Left renal cortex interstitium (tissue), 4 donors: ENCODE measurements at places on chromosomes 7 and 10. TPM values are rescaled to one million over a fixed set of nuclear protein-coding genes. Genes with fewer than 3 reads are reported as not detected.

GRCh38 chr10:58389024-58389423 lies 3.8 kb downstream of the TFAM start:
- no peak for DNase-seq

CRHR2 gene
- 0.32 TPM for polyA plus RNA-seq

CYP3A5 gene
- 2.8 TPM for polyA plus RNA-seq

DNA sequence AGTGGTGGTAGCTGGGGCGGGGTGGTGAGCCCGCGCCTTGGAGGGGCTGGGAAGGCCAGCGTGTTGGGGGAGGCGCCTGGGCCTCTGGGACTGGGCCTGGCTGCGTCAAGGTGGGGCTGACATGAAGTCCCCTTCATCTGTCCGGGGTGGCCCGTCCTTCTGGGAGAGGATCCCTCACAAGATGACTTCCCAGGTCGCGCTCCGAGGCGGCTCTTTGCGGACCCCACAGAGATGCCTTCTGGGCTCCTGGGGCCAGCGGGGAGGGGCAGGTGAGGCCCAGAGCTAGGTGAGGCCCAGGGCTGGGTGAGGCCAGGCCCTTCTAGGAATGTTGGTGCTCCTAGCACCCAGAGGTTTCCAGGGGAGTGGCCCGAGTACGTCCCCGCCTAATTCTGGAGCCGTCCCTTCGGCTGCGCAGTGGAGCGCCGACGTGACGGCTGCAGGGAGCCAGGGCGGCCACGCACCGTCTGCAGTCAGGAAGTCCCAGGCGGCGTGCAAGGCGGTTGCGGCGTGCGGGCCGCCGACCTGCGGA lies 58.2 kb upstream of the NUPR2 start:
- DNase-seq: no peak

FAM13C gene
- 9.3 TPM for polyA plus RNA-seq

GRCh38 chr10:58992830-58993460 lies 183.5 kb upstream of the PHYHIPL start:
- no peak for DNase-seq

TCAF1 gene
- polyA plus RNA-seq: 85.9 TPM

C10orf95 gene
- polyA plus RNA-seq: 0.44 TPM

DNA sequence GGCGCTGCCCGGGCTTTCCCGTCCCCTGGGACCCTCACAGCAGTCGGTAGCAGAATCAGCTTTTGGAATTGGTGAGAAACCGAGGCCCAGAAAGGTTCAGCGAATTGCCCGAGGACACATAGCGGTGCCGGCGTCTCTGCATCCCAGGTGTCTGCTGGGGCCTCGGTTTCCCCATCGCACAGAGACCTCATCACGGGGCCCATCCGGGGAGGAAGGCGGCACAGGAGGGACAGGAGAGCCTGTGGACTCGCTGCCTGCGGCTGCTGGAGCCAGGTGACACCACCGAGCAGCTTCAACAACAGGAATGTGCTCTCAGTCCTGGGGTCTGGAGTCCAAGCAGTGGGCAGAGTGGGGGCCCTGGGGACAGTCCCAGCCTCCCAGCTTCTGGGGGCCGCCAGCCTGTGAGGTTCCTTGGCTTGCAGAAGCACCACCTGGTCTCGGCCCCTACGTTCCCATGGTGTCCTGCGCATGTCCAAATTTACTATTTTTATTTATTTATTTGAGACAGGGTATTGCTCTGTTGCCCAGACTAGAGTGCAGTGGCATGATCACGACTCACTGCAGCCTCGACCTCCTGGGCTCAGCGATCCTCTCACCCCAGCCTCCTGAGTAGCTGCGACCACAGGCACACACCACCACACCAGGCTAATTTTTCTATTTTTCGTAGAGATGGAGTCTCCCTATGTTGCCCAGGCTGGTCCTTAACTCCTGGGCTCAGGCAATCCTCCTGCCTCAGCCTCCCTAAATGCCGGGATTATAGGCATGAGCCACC lies 539 bp upstream of the COX19 start:
- DNase-seq: no peak

DNA sequence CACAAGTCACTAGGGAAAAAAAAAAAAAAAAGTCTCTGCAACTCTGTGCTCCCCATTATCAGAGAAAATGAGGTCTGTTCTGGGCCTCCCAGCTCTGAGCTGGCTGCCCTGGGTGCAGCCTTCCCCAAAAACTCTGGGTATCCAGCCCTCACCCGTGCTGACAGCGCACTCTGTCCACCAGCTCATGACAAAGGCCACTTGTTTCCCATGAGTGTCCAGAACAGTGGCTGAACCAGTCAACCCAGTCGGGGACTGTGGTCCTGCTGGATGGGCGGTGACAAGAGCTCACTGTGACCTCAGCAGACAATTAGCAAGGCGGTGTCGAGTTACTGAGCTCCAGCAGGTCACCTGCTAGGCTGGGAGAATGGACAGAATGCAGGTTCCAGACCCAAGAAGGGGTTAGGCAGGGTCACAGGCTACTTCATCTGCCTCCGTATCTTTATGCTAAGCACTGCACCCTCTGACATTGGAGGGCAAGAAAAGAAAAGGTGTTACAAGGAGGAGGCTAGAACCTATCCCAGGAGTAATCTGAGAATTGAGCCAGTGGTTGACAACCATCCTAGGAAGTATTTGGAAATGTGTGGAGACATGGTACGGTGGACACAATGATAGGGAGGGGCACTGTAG lies 37.2 kb downstream of the DLG5 start:
- peak; percentile 45 for DNase-seq

GRCh38 chr7:84188786-84189405 lies 5.7 kb downstream of the SEMA3A start:
- no peak for DNase-seq

DNA sequence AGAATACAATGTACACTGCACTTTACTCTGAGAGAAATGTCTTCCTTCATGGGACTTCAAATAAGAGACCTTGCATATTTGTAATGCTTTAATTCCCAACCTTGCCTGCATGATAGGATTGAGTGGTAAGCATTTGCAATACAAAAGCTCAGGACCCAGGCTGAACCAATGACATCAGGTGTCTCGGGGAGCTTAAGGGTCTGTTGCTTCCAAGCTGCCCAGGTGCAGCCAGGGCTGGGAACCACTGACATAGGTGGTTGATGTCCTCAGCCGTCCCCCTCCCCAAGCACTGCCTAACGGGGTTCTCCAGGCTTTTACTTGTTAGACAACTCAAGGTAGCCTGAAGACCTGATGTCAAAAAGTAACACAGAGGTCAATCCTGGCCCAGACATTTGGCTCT lies 29.1 kb downstream of the FIGNL1 start:
- no peak for DNase-seq

- DNase-seq: no peak
Measured at GRCh38 chr10:129849853-129850252, 114.2 kb downstream of the EBF3 start.

DNA sequence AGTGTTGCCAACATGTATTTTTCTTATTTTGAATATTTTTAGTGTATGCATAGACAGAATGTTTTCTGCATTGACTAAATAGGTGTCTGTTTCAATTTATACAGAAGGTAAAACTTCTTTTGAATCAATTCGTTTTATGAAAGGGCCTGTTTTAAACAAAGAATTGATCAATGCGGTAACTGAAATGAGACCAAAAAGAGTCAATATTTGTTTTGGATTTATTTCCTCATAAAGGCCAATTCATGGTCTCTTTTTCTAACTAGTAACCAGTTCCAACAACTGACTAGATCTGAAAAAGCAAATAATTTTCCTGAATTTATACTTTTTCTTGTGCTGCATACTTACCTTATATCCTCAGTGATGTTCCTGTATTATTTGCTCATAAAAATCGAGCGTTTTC lies 320.5 kb downstream of the DGKB start:
- DNase-seq: no peak

GRCh38 chr7:14377646-14378266 lies 388.3 kb upstream of the ETV1 start:
- DNase-seq: no peak

- DNase-seq: no peak
Measured at GRCh38 chr10:77505431-77506334, 131.9 kb downstream of the KCNMA1 start.

DNA sequence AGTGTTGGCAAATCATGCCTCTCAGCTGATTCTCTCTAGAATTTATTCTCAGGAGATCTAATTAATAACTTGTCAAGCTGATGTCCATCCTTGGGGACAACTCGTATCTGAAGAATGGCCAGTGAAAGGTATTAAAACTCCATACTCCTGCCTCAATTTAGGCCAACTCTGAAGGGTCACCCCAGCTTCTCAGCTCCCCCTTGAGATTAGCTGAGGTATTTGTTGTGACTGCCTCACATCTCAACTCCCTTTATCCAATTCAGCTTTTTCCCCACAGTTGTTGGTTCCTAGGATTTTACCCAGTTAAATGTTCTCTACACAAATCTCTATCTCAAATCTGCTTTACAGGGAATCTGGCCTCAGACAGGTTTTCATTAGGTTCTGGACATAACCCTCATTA lies 182.4 kb downstream of the MALRD1 start:
- DNase-seq: no peak

GRCh38 chr7:20219446-20220292 lies 2.5 kb upstream of the MACC1 start:
- no peak for DNase-seq

- DNase-seq: no peak
Measured at GRCh38 chr10:79293841-79294581, 53.3 kb upstream of the PPIF start.

- no peak for DNase-seq
Measured at GRCh38 chr10:78305311-78305710, 271.6 kb downstream of the RPS24 start.
